Stimulated activated CD4-positive, alpha-beta T cell treated with anti-CD3 and anti-CD28 coated beads, Interleukin-2, amount 100 ng/mL, for 24 hours (primary cell): ENCODE measurements at places on chromosomes 6 and 20.

- DNase-seq: no peak
Observed at GRCh38 chr20:56430461-56430860, 18.4 kb downstream of the CASS4 start.

- DNase-seq: no peak
Observed at GRCh38 chr20:23144856-23145255, 58.7 kb upstream of the CD93 start.

- no peak for DNase-seq
Observed at GRCh38 chr6:25229671-25230321, 49.4 kb upstream of the CARMIL1 start.

GRCh38 chr6:43097098-43097489 is 21.0 kb downstream of the PTK7 start:
- no peak for DNase-seq

- DNase-seq: no peak
Observed at GRCh38 chr20:41631826-41632225, 13.6 kb upstream of the CHD6 start.

DNA sequence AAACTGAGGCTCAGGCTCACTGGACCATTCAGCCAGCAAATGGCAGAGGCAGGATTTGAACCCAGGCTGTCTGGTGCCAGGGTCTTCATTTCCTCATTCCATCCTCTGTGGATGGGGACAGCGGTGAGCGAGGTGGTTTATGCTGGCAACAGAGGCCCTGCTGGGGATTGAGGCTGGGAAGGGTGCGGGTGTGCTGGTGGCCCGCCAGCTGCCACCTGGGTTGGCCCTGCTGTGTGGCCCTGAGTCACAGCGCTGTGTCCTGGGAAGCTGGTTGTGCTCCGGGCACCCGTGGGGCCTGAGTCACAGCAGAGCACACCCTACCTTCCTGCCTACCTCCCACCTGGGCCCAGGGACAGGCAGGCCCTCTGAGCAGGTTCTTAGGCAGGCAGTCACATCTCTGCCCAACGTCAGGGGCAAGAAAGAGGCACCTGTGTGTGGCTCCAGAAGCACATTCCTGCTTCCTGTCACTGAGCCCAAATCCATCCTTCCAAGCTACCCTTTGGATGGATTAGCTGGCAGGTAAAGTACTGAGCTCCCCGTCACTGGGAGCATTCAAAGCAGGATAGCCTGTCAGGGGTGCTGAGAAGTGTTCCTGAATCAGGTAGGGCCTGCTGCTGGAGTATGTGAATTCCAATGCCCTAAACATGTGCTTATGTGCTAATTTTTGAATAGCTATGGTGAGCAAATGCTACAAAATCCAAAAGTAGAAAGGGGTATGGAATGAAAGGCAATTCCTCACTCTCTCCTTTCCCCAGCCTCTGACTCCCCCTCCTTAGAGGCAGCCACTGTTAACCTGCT is 53.9 kb downstream of the CEBPB start:
- DNase-seq: no peak

DNA sequence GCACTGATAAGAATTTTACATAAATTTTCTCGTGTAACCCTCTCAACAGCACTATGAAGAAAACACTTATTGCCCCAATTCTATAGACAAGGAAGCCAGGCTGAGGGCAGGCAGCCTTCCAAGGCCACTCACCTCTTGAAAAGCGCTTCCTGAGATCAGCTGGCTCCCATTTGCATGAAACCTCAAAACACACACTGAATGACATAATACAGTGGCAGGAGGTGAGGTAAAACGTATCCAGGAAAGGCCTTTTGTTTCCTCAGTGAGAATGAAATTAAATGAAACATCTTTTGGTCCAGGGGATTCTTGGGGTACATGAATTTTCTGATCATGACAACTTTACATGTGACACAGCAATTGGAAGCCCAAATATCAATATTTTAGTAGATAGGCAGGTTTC is 112.5 kb downstream of the WDR27 start:
- peak; percentile 23 for DNase-seq

DNA sequence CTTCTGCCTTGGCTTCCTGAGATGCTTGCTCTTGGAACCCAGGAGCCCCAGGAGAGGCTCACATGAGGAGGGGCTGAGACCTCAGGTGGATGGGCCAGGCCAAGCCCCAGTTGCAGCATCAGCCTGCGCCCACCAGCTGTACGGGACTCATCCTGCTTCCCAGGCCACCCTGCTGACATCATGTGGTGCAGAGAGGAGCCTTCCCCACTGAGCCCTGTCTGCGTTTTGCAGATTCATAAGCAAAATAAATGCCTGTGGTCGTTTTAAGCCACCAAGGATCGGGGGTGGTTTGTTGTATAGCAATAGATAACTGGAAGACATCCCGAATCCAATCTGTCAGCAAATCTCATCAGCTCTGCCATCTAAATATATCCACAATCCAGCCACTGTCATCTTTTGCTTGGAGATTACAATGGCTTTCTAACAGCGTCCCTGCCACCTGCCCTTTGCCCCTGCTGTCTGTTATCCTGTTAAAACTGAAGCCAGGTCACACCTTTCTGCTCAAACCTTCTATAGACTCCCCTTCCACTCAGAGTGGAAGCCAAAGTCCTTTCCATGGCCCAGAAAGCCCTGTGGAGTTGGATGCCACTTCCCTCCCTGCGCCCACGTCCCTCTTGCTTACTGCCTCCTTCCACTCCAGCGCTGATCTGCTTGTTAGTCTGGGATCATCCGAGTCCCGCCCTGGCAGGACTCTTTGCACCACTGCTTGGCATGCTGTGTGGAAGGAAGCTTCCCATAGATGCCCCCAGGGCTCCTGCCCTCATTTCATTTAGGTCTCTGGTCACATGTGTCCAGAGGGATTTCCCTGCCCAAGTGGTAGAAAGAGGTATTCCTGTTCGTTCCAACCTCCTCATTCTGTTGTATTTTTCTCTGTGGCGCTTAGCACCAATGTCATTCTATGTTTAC is 24.0 kb upstream of the MLN start:
- no peak for DNase-seq

GRCh38 chr6:52286798-52287432 is 2.4 kb upstream of the MCM3 start:
- DNase-seq: peak; percentile 76

DNA sequence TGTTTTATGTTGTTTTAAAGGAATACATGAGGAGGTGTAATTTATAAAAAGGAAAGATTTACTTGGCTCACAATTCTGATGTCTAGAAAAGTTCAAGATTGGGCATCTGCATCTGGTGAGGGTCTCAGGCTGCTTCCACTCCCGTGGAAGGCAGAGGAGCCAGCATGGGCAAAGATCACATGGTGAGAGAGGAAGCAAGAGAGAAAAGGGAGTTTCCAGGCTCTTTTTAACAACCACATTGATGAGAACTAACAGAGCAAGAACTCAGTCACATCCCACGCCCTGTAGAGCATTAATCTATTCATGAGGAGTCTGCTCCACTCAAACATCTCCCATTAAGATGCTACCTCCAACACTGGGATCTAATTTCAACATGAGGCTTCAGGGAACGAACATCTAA is 1666.3 kb downstream of the HACE1 start:
- DNase-seq: no peak

GRCh38 chr20:19210391-19211155 is 1.9 kb upstream of the SLC24A3 start:
- DNase-seq: no peak

DNA sequence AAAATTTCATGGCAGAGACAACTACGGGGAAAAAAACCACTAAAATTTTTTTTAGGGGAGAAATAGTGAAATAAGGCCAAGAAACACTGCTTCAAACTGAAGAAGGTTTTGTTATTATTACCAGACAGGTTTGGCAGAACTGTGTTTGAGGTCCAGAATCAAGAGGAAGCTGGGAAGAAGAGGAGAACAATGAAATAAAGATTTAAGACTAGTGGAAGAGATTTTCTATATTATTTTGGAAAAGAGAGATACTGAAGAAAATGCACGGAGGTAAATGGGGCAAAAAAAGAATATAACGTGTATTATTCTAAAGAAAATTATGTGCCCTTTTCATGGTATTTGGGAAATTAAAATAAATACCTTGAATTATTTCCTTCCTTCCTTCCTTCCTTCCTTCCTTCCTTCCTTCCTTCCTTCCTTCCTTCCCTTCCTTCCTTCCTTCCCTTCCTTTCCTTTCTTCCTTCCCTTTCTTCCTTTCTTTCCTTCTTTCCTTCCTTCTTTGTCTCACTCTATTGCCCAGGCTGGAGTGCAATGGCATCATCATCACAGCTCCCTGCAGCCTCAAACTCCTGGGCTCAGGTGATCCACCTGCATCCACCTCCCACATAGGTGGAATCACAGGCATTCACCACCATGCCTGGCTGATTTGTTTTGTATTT is 124.3 kb downstream of the GJA1 start:
- no peak for DNase-seq

DNA sequence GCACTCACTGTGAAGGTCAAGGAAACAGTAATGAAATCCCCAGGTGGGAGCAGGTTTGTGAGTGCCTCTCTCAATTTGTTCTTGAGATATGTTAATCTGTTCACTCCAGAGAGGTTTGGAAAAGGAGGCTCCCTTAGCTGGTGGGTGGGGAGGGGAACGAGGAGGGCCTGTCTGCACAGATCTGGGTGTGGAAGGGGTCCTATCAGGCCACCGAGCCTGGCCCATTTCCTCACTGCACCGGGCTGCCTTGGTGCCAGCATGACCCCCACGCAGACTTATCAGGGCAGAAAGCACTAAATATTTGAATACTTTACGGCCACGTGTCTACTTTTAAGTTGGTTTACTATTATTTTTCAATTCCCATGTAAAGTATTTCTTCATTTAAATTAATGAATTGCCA is 8.3 kb downstream of the AGPAT4 start:
- DNase-seq: no peak

- DNase-seq: peak; percentile 97
Observed at GRCh38 chr20:37693635-37694626, at the start of gene CTNNBL1. Gene CTNNBL1 (plus strand): TSS chr20:37694030. CDS start chr20:37694123, 93 bp downstream.

GRCh38 chr20:60729135-60729900 is 522.7 kb upstream of the CDH4 start:
- DNase-seq: no peak

DNA sequence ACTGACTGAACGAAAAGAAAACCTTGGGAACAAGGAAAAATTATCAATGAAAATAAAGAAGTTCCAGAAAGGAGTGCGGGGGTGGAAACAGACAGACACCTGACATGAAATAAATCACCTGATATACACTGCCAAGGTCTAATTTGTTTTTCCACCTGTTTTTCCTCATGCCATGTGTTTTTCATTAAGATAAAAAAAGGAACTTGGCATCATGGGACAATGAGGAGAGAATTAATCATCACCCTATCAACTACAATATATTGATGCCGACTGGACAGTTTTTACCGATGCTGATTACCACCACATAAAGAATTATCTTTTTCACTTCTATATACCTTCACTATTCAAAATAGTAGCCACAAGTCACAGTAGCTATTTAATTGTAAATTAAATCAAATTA is 233.2 kb downstream of the ARHGAP18 start:
- DNase-seq: no peak
